ENCODE measurements at places on chromosomes 7 and 10.

- DNase-seq: no peak
Observed at GRCh38 chr7:28432105-28432504, 19.8 kb downstream of the CREB5 start.

GRCh38 chr7:34425194-34425593, 232.8 kb upstream of the NPSR1 start:
- no peak for DNase-seq

DNA sequence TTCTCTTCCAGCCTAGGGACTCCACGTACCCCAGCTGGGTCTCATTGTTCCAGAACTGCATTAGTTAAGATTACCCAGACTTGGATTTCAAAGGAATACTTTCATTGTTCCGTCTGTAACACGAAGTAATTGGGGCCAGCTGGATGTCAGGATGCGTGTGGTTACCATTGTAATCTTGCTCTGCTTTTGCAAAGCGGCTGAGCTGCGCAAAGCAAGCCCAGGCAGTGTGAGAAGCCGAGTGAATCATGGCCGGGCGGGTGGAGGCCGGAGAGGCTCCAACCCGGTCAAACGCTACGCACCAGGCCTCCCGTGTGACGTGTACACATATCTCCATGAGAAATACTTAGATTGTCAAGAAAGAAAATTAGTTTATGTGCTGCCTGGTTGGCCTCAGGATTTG, 21.0 kb downstream of the LRRC17 start:
- no peak for DNase-seq

DNA sequence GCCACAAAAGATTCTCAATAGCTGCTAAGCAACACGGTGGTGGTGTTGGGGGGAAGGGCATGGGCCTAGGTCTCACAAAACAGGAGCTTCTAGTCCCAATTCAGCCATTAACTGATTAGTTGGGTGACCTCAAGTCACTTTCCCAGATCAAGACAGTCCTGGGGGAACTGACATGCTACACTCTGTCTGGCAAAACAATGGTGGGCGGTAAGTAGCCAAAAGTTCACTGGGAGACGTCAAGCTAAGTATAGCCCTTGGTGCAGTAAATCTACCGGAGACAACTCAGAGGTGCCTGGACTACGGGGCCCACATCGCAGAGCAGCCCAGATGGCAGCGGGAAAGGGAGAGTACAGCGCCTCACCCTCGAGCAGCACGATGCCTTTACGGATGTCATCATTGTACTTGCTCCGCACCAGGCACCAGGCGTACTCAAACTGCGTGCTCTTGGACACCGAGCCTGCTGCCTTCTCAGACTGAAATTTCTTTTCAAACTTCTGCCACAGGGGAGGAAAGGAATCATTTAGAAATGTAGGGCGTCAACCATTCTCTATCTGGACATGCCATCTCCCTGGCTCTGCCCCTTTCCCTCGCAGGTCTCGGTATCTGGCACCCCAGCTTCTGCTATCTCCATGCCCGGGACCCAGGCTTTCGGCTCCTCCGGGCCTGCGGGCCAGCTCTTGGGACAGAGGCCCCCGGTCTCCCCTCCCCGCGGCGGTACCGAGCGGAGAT, 1.1 kb downstream of the FIS1 start:
- DNase-seq: no peak

DNA sequence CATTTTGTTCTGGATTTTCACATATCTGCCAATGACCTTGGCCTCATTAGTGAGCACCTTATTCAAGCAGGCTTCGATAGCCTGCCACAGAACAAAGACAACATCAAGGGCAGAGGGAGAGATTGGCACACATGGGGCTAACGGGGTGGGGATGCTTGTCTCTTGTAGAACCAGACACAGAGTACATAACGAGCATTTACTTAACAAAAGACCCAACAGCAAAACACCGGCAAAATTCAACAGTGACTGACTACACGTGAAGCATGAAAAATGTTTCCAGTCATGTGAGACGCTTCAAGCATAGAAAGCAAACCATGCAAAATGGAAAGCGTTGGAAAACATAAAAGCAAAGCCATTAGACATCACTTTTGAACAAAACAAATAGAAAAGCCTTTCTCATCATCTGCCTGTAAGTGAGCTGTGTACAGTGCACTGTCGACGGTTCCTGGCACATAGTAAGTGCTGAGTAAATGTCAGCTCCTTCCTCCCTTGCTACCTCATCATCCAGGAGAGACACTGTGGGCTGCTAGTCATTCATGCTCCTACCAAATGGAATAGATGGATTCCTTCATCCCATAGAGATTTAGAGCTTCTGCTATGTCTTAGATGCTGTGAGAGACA, 134.4 kb upstream of the AGK start:
- DNase-seq: no peak

GRCh38 chr10:127824826-127825225, 67.9 kb downstream of the CLRN3 start:
- no peak for DNase-seq

GRCh38 chr10:99844433-99844955, 62.1 kb downstream of the ABCC2 start:
- no peak for DNase-seq

DNA sequence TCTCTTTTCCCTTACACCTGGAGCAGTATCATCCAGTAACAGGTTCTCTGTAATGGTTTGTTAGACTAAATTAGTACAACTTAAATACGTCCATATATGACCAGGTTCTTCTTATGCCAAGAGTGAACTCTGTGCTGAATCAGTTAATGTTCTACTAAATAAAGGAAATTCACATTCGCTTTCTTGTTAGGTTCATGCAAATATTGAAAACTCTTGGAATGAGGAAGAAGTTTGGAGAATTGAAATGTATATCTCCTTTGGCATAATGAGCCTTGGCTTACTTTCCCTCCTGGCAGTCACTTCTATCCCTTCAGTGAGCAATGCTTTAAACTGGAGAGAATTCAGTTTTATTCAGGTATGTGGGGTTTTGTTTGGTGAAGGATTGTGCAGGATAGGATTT, 15.3 kb upstream of the CFAP69 start:
- DNase-seq: no peak

GRCh38 chr7:128410451-128410753, 620 bp upstream of the IMPDH1 start:
- no peak for DNase-seq

DNA sequence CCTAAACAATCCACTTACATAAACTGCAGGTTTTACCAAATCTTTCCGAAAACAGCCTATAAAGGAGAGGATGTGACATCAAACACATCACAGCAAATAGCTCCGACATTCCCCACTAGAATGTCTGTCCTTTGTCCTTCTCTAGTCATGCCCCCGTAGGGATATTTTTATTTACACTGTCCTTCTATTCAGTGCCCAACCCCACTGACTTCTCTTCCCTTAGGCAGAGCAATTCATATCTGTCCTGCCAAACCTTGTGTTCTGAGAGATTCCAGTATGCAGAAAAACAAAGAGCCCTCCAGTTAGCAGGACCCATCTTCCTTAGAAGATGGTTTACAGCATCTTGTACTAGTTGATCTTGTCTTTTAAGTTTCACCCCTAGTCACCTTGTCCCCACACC, 5.4 kb upstream of the GLI3 start:
- no peak for DNase-seq

DNA sequence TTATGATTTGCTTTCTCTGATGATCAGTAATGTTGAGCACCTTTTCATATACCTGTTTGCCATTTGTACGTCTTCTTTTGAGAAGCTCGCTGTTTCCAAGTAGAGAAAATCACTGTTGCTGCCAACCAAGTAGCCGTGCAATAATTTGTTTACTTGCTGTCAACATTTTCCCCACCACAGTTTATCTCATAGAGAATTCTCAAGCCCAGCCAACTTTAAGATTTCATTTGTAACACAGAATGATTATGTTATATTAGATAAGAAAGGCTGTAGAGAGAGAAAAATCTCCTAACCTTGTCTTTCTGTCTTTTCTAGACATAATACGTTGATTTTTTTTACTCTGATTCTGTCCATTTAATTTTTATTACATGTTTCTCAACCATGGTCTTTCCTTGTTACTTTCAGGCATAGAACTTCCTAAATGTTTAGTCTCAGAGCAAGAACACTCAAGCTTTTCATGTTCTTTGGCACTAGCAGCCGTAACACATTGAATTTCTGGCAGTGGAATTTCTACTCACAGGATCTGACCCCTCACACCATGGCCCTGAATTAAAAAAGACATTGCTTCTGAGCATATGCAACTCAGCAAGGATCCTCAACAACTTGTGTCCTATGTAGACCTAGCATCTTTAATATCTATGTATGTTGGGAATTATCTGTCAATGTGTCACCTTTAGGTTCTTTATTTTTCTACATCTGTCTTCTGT, 23.1 kb downstream of the RPA3 start:
- no peak for DNase-seq

- no peak for DNase-seq
Observed at GRCh38 chr7:11615174-11615573, 216.8 kb downstream of the THSD7A start.

- no peak for DNase-seq
Observed at GRCh38 chr10:55630491-55631056, 730.5 kb downstream of the ZWINT start.

DNA sequence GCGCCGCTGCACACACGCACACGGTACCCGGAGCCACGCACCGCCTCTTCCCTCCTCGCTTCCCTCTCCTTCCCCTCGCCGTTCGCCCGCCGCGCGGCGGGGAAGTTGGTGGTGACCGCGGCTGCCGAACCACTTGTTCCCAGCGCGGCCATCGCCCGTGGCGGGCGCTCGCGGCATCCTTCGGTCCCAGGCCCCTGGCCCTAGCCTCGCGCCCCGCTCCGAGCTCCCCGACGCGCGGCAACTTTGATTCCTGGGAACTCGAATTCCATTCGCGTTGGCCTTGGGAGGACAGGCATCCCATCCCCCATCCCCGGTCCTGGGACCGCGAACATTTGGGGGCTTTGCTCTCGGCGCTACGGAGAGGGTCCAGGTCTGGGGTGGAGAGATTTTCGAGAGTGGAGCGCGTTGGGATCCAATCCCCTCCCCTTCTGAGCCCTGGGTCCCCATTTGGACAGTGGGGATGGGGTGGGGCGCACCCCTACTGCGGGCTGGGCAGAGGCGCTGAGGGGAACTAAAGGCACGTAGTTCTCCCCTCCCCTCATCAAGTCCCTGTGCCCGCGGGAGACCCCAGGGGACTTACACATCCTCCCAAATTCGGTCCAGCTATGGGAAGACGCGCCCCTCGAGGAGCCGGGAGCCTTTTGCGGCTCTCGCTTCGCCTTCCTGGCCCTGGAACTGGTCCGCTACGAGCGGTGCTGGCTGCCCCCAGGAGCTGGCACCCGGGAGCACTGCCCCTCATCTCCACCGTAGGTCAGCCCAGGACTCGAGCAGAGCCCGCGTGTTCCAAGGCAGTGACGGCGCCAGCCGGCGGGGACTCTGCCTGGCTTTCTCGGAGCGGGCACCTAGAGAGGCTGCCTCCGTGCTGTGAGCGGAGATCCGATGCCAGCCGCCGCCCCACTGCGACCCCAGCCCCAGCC, 834 bp downstream of the CDH23 start:
- DNase-seq: no peak

- DNase-seq: no peak
Observed at GRCh38 chr10:117740088-117740487, 197.5 kb downstream of the EMX2 start.

GRCh38 chr10:76885816-76886215, 751.8 kb downstream of the KCNMA1 start:
- no peak for DNase-seq

GRCh38 chr10:127407551-127407950, 141.6 kb upstream of the NPS start:
- DNase-seq: no peak

DNA sequence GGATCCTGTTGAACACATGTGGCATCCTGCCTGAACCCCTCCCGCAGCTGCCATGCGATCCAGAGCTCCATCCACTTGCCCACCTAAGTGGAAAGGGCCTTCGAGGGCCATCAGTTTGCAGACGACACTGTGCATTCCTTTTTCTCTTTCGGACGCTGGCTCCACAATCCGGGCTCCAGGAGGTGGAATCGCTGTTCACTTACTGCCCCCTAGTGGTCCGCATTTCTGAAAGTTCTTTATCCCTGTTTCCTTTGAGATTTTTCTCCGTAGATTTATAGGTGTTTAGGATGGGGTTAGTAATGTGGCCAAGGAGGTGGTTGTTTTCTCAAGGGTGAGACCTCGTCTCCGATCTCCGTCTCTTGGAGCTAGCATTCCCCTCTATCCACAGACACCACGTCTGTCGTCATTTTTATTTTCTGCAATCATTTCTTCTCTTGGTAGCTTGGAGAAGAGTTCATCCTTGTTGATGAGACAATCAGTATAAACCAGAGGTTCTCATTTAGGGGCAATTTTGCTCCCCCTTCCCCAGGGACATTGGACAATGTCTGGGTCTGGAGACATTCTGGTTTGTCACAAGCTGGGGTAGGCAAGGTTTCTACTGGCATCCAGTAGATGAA, 204.6 kb downstream of the ARHGAP21 start:
- no peak for DNase-seq

GRCh38 chr7:48298779-48299178, 127.5 kb downstream of the ABCA13 start:
- DNase-seq: peak; percentile 24

DNA sequence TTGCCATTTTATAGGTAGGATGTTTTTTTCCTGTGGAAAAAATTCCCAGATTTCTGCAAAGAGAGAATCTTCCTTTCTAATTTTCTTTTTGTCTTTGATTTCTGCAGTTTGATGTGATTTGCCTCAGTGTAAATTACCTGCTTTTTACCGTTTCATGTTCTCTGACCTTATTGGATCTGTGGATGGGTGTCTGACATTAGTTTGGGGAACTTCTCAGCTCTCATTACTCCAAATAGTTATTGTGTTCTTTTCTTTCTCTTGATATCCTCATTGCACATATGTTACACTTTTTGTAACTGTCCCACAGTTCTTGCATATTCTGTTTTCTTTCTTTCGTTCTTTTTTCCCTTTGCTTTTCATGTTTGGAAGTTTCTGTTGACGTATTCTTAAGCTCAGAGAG, 28.5 kb downstream of the NACAD start:
- DNase-seq: no peak

GRCh38 chr7:11737723-11738122, 94.3 kb downstream of the THSD7A start:
- DNase-seq: no peak

DNA sequence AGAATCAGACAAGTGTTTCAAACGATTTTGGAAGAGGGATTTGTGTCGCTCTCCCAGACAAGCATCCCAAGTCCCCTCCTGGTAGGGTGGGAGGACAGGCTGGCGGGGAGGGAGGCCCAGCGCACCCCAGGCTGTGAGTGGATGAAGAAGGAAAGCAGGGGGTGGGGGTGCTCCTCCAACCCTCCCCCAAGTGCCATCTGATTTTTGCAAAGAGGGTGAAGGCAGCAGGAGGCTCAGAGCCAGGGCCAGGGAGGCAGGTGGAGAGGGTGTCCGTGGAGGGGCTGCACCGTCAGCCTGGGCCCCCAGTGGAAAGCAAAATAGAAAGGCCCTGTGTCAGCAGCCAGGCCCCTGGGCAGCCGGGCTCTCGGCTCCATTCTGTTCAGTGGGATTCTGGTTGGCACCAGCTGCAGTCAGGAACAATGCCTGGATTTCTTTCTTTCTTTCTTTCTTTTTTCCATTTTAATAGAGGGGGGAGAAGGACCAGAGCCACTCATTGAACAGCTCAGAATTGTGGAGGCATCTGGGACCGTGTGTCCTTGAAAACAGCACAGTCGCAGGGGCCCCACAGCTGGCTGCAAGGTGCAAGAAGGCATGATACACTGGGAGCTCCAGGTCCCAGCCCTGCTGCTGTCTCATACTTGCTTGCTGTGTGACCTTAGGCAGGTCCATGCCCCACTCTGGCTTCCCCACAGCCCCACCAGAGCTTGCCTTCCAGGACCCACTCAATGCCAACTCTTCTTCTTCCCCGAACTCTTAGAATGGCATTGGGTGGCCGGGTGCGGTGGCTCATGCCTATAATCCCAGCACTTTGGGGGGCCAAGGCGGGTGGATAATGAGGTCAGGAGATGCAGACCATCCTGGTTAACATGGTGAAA, 7.1 kb upstream of the ZMIZ1 start:
- no peak for DNase-seq
